ENCODE measurements at places on chromosomes 12 and 14.

DNA sequence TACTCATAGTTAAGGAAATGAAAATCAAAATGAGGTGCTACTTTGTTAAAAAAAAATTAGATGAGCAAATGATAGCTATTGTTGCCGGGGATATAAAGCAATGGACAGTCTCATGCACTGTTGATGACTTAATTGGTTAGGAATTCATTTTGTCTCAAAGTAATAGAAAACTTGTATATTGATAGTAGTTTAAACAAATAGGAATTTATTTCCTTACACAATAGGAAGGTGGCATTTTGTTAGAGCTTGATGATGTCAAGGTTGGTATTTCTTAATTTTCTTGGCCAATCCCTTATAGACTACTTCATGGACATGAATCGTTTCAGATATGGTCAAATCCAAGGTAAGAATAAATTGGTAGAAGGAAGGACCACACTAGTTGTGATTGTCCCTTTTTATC, 7.8 kb downstream of the PRPF39 start:
- DNase-seq = no peak

DNA sequence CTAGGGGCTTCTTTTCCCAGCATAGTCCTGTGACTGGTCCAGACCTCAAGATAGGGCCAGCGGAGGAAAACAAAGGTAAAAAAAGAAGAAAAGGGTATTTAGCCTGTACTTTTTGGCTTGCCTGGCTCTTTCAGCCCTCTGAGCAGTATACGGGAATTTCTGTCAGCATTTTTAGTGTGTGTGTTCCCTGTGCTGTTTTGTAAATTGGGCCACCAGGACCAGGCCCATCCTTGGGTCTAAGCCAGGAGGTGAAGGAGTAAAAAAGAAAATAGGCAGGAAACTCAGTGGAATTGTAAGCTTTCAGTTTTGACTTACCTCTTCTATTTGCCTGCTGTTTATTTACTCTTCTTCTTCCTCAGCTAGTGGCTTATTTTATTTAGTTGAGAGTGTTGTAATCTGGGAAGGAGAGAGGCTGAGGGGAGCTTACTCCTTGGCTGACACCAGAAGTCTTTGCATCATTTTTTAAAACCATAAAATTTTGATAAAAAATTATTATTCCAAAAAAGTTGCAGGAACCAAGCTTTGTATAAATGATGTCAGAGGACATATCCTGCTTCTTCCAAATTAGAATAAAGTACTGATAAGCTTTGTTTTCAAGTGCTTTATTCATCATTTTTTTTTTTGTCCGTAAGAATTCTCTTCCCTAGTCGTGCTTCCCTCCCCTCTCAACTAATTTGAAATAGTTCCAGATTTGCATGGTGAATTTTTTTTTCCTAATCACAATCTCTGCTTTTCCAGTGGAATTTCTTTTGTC, 63.7 kb downstream of the DIP2B start:
- DNase-seq = no peak

DNA sequence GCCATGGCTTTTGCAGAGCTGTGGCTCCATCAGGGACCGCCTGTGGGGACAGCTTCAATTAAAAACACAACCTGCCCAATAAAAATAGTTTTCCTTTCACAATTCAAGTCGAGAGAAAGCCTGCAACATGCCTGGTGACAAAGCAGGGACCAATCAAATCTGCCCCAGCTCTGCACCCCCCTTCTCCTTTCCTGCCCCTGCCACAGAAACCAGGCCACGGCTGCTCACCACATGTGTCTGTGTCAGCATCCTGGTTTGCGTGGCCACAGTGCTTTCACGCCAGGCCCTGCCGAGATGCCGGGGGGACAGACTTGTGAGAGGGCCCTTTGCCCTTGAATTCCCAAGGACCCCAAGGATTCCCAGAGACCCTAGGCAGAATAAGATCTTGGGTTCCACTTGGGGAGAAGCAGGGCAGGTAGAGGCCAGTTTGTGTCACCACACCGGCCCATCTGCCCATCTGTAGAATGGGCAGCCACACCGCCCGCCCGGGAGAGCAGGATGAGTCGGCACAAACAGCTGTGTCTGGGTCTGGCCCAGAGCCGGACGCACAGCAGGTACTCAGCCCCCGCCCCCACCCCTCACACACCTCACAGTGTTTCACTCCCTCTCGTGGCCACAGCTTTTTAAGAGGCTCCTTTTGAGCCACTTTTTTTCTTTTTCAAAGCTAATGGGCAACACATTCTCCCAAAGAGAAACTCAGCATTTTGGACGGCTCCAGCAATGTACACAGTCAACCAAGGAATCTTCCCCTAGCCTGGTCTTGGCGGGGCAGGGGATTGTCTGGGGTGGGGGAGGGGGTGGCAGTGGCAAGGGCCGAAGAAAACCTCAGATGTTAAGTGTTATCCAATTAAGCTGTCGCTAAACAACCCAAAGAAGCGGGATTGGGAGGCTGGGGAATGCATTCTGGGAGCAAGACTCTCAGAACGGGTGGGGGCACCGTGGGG, 41.5 kb downstream of the BCL11B start:
- DNase-seq = no peak

DNA sequence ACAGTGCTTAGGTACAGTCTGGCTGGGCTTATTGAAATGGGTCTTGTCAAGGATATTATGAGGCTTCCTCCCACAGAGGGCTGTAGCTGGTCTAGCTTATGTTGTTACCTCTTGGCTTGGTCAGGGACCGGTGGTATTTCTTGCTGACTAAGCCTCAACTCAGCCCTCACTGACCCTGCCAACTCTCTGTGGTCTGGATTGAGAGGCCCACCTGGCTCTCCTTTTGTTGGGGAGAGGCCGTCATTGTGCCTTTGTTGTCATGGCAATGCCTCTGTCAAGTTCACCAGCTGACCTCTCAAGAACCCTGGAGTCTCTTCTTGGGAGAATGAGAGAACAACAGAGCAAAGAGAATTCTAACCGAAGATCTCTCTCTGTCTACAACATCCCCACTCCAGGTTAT, 245.6 kb upstream of the NPAS3 start:
- no peak for DNase-seq

DNA sequence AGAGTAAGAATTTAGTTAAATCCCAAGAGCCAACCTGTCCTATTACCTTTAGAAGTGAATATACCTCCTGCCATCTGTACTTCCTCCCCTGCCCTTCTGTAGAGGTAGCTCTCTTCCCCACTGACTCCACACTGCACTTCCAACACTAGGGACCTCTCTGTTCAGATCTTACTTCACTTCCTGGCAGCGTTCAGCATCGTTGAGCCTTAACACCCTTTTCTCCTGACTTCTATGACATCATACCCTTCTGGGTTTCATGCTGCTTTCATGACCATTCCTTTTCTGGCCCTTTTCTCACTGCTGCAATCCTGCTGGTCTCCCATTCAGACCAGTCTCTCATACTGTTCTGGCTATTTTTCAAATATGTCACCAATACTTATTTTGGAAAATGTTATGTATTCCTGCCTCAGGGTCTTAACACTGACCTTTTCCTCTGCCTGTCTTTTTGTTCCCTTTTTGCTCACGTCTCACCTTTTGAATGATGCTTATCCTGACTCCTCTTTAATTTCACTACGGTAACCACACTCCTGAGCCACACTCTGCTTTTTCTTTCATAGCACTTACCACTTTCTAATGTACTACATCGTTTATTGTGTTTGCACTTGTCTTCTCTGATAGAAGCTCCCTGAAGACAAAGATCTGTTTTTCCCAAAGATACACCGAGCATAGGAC, 67.6 kb downstream of the PLEKHA5 start:
- no peak for DNase-seq

DNA sequence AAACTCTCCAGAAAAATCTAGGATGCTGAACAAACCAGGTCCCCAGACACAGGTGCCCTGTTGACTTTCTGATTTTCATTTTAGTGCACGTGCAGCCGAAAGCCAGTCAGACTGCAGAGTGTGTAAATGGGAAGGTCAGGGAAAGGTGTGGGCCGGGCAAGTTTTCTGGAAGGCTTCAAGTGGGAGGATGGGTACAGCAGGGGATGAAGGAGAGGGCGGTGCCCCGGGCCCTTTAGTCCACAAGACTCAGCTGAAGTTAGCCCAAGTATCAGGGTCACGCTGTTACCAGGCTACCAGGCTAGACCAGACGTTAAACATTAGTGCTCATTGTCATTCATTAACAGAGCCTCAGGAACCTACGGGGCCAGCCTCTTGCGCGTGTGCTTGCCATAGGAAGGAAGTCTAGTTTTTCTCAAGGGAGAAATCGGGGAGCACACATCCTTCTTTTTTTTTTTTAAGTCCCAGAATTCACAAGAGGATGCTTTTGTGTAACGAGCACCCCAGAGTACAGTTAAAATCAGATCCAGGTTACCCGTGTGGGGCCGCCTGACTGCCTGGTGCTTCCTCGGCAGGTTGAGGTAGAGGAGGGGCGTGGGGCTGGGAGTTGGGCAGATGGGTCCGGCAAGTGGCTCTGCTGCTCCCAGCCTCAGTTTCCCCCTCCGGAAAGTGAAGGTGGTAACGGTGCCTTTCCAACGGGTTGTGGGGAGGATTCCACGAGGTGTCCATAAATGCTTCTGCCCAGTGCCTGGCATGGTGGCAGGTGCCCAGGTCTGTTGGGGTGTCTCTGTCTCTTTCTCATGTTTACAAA, 19.1 kb downstream of the BCL7A start:
- no peak for DNase-seq

- no peak for DNase-seq
Measured at GRCh38 chr14:103523575-103523954, 935 bp upstream of the CKB start.

- peak; percentile 63 for DNase-seq
Measured at GRCh38 chr12:48815126-48816110, 2.9 kb upstream of the CACNB3 start.

GRCh38 chr14:85471744-85472143, 58.2 kb upstream of the FLRT2 start:
- DNase-seq = no peak

DNA sequence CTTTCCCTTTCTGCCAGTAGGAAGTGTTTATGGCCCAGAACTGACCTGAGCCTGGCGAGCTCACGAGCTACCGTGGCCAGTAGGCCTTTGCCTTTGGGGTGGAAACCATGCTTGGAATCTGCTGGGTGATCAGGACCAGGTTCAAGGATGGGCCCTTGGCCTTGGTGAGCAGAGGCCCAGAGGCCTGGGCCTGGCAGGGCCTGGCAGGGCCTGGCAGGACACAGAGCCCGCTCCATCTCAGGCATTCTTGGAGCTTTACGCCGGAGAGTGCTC, 184.8 kb upstream of the RTL1 start:
- no peak for DNase-seq

DNA sequence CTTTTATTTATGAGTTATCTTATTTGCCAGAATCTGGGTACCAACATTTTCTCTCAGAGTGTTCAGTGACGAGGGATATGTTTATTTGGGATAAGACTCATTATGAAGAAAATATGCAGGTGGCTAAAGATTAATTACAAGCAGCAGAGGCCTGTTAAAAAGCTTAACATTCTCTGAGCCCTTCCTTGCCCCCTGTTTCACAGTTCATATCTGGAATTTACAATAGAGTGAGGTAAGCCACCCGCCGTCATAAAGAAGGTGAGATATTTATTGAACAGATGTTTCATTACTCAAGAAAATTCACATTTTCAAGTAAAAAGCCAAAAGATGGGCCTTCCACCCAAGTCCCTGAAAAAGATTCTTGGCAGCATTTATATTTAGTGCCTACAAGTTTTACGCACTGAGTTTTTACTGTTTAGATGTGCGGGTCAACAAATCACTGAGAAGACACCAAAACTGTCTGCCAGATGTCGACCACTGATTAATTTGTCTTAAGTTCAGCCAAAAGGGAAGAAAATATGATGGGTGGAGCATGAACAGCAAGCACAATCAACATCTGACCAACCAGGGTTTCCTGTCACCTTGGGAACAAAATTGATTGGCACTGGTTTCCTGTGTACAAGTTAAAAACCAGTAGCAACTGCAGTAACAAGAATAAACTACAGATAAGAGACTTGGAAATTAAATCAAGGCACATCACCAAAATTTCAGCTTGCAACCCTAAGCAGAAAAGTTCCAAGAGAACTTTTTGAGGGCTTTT, 85.5 kb upstream of the PTPRB start:
- no peak for DNase-seq

GRCh38 chr14:71534506-71534905, 397.7 kb upstream of the RGS6 start:
- no peak for DNase-seq

DNA sequence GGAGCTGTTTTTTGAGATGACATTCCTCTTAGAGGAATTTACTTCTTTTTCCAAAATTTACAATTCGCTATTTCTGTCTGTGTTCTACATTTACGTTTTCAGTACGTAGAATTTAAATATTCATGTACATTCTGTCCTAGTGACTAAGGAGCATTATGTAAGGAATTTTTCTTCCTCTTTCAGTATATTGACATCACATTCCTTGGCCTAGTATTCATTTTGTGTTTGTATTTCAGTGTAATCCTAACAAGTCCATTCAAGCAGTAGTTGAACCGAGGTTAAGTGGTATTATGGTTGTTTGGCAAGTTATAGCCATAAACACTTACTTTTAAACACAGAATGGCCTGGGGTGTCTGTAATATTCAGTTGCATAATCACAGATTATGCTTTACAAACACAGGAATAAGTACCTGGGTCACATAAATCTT, 465.2 kb downstream of the PCNX1 start:
- DNase-seq = no peak

- DNase-seq = no peak
Measured at GRCh38 chr14:24965934-24966578, 83.9 kb downstream of the STXBP6 start.

GRCh38 chr12:4089121-4089606, 184.4 kb upstream of the CCND2 start:
- DNase-seq = no peak

DNA sequence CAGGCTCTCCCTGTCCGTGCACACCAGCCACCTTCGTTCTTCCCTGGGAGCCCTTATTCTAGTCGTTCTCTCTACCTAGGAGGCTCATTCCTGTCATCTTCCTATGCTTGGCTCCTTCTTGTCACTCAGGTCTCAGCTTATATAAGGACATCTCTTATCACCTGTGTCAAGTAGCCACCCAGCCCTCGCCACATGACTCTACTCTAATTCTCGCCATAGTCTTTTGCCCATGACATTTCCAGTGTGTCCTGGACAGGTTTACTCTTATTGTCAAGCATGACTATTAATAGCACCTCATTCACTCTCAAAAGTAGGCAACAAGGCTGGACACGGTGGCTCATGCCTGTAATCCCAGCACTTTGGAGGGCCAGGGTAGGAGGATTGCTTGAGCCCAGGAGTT, 175.7 kb upstream of the NUDT4 start:
- DNase-seq = no peak

GRCh38 chr14:89973234-89973823, 17.6 kb downstream of the TDP1 start:
- DNase-seq = peak; percentile 65

DNA sequence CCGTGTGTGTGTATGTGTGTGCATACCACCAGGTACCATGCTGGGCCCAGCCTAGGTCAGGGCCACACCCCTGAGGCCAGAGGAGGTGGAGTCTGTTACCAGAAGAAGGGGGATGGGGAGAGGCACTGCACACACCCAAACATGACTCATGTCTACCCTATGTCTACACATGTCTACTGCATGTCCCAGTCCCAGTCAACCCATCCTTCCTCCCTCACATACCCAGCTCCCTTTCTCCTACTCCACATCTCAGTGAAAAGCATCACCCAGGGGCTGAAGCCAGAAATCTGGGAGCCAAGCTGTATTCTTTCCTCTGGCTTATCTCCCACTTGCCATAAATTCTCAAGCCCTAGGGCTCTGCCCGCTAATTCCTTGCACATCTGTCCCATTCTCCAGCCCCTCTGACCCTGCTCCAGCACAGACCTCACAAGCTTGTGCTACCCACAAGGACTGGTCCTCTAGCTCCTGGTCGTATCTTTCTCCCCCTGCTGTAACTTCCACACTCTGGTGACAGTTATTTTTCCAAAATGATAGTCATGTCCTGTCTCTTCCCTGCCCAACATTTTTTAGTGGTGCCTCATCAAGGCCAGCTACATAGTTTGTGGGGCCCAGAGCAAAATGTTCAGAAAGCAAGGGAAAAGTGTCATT, 18.0 kb upstream of the APPL2 start:
- DNase-seq = no peak

Data from spinal cord (tissue), 10 donors.